Adipocyte (in vitro differentiated cells): ENCODE measurements at places on chromosomes 6 and 20.

DNA sequence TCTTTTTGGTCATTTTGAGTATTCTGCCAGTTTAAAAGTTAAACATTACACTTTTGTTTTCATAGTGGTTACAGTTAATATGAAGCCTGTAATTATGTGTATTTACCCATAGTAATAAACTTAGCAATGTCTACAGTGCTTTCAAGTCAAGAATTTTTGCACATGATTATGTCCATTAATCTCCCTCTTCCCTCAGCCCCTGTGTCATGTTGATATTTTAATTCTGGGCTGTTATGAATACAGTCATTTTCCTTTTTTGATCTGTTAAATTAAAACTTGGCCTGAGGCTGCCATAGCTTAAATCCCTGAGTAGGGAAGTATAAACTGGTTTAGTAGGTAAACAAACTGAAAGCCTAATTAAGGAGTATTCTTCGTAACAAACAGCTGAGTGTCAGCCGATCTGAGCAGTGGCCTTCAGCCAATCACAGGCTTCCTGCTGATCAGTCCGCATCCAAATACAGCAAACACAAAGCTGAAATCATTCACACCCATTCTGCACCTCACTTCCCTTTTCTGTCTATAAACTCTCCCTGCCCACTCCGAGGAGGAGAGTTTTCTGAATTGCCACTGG, 9.5 kb upstream of the SFT2D1 start:
- no peak for DNase-seq

GRCh38 chr6:169555971-169556617, 145.7 kb downstream of the WDR27 start:
- no peak for DNase-seq

DNA sequence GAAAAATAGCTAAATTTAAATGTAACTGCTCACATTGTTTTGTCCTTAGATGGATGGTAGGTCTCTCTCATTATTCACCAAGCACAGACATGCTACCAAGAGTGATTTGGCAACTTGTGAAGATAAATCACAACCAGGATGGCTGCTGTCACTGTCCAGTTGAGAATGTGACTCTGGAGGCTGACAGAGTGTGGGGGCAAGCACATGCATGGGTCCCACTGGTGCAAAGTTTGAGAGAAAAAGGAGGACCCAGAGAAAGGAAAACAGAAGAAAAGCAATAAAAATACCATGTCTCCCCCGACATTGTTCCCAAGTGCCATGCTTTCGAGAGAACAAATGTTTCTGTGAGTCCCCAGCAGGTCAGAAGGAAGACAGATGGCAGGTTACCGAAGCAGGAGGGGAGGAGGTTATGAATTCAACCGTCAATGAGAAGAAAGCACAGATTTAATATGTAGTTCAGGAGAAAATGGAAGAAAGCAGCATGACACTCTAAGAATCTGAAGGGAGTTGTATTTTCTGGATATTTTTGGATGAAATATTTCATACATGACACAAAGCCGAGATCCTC, 73.0 kb upstream of the TSHZ2 start:
- DNase-seq = no peak

GRCh38 chr6:73388800-73389512, 5.7 kb upstream of the DDX43 start:
- DNase-seq = peak; percentile 84

DNA sequence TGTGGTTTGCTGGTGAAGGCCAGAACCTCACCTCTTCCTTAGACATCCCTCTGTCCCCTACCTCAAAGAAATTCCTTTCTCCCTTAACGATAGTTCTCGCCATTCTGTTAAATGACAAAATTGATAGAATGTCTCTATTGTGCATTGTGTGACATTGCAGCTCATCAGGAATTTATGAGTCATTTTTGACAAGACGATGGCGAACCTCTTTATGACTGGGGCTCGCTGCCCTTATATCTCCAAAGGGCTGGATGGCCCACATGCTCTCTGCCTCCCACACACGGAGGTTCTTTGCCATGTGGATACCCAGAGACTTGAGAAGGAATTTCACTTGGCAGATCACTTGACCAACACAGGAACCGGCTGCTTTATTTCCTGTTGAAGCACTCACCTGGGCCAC, 66.8 kb upstream of the RPS6KA2 start:
- no peak for DNase-seq

GRCh38 chr6:79586548-79586947, 44.6 kb upstream of the SH3BGRL2 start:
- peak; percentile 25 for DNase-seq

- DNase-seq = peak; percentile 35
Measured at GRCh38 chr6:24078200-24078599, 47.8 kb upstream of the NRSN1 start.

GRCh38 chr6:84018453-84019061, 15.0 kb upstream of the MRAP2 start:
- DNase-seq = no peak

GRCh38 chr6:11168091-11168635, 56.6 kb upstream of the ERVFRD-1 start:
- DNase-seq = no peak

GRCh38 chr20:41415191-41415590, 48.6 kb upstream of the EMILIN3 start:
- no peak for DNase-seq

DNA sequence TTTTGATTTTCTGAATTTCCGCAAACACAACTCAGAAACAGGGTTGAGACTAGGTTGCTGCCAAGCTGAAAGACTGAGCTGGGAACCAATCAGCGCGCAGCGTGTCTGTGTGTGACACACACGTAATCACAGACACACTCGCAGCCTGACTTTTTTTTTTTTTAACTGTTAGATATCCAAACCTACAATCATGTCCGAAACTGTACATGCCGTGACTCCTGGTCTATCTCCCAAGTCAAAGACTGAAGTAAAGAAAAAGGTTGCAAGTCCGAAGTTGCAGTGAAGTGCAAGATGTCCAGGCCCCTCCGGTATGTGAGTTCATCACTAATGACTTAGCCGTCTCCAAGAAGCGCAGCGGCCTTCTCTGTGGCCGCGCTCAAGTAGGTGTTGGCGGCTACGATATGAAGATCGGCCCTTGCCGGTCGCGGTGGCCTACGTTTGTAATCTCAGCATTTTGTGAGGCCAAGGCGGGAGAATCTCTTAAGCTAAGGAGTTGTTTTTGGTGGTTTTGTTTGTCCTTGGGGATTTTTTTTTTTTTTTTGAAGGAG, 108.2 kb downstream of the HFE start:
- DNase-seq = peak; percentile 97

GRCh38 chr6:3876866-3877265, 27.7 kb downstream of the FAM50B start:
- no peak for DNase-seq

DNA sequence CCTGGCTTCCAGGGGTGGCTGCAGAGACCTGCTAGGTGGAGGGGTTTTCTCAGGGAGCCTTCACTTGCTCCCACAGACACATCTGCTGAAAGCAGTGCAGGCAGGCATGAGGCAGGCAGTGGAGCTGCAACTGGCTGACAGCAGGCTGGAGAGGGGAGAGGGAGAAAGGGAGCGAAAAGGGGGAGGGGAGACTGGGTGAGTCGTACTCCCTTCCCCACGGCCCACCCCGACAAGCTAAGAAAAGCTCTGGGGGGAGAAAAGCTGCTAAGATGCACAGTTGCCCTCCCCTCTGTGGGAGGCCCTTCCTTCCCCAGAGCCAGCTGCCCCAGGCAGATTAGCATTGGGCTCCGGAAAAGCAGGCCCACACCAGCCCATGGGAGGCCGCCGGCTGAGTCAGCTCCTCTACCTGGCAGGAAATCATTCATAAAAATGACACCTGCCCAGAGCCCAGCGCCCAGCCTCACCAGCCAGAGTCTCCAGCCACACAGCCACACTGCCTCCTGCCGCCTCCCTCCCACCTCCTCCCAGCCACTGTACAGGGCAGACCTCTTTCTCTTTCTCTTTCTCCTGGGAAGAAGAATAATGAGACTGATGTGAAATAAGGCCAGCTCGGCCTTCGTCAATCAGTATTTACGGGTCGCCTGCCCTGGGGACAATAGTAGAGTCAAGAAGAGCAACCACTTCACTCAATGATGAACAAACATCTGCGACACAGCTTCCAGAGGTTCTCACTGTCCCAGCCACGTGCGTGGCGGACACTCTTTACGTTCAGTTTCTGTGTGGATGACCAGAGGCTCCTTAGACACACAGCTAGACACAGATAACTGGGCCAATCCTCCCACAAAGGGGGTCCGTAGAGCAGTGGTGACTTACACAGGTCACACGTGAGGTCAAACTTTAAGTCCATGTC, 7.7 kb upstream of the C20orf203 start:
- DNase-seq = no peak

DNA sequence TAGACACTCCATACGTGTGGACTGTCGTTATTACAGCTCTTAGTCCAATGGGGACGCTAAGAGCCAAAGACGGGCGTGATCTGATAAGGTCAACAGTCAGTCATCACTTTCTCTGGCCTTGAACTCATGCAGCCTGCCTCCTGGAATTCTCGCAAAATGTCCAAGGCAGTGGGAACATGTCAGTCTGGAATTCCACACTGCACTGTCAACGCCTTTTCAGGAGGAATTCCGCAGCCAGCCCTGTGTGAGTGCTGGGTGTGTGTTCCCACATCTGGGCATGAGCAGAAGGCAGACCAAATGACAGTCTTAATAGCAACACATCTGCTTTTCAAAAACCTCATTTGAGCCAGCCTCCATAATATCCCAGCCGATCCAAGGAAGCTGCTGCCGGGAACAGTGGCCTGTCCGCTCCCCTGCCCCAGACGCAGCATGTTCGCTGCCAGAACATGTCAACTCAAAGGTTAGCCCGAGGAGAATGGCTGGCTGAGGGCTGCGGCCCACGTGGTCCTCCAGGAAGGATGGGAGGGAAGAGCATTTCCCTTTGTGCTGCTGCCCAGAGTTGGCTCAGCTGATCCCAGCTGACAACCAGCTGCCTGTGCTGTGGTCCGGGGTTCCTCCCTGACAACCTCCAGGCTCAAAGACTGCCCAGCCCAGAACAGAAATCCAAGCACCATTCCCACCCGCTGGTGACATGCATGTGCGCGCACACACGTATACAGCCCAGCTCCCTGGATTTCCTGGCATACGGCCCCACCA, 103.1 kb downstream of the SULF2 start:
- no peak for DNase-seq

GRCh38 chr6:16766043-16766536, 4.8 kb upstream of the ATXN1 start:
- peak; percentile 94 for DNase-seq

DNA sequence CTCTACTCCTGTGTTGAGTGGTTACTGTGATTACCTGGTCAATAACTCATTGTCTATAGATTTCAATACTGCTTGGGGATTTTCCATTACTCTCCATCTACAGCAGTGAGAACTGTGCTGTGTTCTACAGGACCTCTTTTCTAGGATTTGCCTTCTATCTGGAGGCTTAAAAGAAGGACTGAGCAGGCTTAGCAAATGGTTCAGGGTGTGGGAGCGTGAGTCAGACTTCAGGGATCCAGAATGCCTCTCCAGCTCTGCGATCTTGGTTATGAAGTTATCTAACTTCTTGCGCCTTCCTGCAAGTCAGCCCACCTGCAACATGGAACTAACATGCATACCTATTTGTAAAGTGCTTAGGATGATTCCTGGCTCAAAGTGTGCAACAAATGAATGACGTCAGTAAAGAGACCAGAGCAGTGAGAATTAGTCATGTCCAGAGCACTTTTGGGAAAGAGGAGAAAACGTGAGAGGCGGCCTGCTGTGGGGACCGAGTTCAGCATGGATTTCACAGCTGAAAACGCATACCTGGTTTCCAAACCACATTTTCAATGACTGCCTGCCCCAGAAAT, 610.1 kb upstream of the CDH4 start:
- DNase-seq = no peak

DNA sequence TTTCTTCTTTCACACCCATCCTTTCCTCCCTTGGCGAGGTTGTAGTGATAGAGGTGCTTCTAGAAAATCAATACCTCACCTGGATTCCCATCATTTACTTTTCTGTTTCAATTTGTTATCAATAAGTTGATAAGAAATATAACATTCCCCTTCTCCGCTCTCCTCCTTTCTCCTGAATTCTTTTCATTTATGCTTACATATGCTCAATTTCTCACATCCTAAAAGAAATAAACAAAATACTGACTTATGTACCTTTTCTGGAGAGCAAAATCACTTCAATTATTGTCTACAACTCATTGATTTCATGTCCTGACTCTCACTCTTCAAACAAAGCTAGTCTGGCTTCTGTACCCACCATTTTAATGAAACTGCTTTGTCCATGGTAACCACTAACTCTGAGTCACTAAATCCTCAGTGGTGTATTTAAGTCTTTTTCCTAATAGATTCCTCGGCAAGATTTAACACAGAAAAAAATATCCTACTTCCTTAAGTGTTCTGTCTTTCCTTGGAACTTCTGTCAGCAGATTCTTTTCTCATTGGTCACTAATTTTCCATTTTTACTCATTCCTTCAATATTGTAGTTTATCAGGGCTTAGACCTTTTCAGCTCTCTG, 289.6 kb downstream of the RFPL4B start:
- peak; percentile 9 for DNase-seq

- peak; percentile 23 for DNase-seq
Measured at GRCh38 chr6:1796706-1797529, 187.2 kb downstream of the FOXC1 start.

- DNase-seq = peak; percentile 13
Measured at GRCh38 chr6:156699017-156699421, 78.2 kb upstream of the ARID1B start.

DNA sequence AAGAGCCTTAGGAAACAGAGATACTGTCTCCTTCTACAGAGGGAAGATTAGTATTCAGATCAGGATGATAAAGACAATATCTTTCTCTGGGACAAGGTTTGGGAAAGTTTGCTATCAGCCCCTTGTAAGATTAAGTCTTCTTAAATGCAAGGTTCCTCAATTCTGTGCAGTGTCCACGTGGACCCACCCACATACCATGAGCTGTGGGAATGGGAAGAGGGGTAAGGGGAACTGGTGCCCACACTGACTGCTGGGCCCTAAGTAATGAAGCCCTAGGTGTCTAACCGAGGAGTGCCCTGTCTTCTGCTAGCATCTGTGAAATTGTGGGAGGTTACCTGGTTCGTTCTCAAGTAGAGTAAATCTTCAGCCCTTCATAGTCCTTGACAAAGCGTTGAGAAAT, 5.8 kb upstream of the SSTR4 start:
- DNase-seq = no peak

- peak; percentile 60 for DNase-seq
Measured at GRCh38 chr20:50680105-50680960, 11.0 kb downstream of the RIPOR3 start.

DNA sequence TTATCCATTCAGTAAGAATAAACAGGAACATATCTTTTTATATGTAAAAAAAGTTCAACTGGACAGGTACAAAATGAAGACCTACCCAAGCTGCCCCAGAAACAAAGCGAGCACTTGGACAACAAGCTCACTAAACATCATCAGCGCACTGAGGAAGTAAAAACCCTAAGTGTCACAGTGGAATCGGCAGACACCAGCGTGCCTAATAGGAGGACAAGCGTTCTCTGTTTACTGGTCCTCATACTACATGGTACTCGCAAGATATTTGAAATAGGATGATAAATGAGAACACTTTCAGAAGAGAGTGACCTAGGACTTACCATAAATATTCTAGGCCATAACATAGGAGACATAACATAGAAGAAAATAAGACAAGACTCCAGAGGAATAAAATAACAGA, 18.2 kb downstream of the MAP7 start:
- DNase-seq = no peak

GRCh38 chr6:112037783-112038216, 16.1 kb upstream of the CCN6 start:
- peak; percentile 92 for DNase-seq
